ENCODE measurements at places on chromosomes 2 and 18.

DNA sequence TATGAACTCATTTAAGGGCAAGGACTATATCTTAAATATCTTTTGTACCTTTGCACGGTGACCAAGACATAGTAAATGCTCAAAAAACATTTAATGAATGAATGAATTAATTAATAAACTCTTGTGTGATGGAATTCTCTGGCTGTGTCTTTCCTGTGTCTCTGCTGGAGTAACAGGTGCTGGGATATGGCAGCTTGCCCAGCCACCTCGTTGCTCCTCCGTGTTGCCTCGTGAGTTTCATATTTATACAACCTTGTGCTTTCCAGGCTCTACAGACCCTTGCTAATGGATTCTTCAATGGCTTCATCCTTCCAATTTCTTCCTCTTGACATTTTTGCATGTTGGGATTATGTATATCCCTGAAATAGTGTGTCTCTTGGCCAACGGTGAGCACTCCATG lies 30.4 kb downstream of the CTAGE1 start:
- no peak for DNase-seq

- no peak for DNase-seq
Observed at GRCh38 chr2:16034151-16034974, 94.0 kb downstream of the MYCN start.

DNA sequence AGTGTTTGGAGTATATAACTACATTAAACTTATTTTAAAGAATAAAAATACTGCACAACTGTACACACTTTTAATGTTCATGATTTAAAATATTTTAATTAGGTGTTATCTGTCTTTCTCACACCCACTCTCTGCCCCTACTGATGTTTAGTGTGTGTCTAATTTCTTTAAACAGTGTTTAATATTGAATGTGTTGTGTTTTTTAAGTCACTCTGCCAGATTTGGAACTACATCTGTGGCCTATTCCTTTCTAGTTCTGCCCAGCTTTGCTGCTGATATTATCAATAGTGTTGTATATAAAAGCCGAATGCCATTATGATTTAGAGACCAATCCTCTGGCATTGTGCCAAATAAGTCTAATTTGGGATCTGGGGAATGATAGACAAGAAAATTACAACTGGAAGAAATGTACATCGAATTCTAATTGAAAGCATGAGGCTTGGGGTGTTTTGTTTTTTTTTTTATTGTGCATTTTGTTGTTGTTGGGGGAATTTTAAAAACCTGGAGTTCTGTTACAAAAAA lies 398.0 kb downstream of the CPS1 start:
- DNase-seq = no peak

GRCh38 chr2:52542297-52542696 lies 1225.3 kb upstream of the CHAC2 start:
- no peak for DNase-seq

DNA sequence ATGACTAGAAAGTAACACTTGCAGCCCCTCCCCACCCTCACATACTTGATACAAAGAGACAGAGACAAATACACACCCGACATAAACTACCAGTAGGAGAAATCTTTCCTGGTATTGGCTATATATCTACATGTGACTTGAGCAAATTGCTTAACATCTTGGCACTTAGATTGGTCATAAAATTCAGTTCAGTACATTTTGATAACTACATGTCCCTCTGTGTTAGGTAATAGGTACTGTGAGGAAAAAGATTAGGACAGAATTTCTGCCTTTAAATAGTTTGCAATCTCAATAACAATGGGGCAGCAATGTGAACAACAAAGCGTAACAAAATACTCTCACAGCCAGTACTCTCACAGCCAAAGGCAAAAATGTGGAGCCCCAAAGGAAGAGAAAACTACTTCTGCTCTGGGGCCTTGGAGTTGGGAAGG lies 670.0 kb upstream of the ACVR2A start:
- DNase-seq = no peak

GRCh38 chr18:1394966-1395365 lies 490.3 kb downstream of the ADCYAP1 start:
- no peak for DNase-seq

DNA sequence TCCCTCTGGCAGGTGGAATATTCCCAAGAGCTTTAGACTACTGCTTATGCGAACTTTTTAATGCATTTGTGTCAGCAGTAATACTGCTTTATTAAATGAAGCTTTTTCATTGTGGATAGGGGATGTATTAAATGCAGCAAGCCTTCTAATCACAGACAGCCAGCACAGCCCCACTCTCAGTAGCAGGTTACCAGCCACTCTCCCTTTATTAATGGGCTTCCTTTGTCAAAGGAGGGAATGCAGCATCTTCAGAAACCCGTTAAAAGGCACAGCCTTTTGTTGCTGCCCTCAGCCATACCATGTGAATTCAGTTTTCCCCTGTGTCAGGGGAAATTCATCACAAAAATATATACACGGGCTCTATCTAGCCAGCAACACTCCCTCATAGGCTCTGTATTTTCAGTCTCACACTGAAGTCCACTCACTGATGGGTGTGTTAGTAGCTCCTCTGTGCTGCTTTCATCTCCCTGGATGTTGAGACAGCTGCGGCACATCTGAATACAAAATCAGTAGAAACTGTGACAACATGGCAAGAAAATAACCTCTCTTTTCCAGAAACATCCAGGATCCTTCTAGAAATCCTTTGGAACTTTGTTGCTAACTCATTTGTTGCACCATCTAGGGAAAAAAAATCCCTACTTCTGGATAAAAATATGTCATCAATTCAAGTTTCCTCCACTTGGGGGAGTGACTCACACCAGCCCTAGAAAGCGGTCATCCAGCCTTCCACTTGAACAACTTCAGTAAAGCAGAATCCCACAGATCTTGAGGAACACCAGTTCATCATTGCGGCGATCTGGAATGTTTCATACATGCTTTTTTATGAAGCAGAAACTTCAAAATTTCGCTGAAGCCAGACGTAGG lies 48.4 kb downstream of the LRRTM1 start:
- DNase-seq = no peak
